Subcutaneous preadipocyte (primary cell): ENCODE measurements at places on chromosomes 4 and X. TPM values are rescaled to one million over a fixed set of nuclear protein-coding genes. Genes with fewer than 3 reads are reported as not detected.

PQBP1 gene
- 30.9 and 45.6 TPM in 2 replicates for total RNA-seq

FGD1 gene
- total RNA-seq, result 8.5 and 11.7 TPM in 2 replicates

GAGE12E gene
- total RNA-seq, result not detected in 2 replicates

SOWAHB gene
- total RNA-seq, result not detected in 2 replicates

FAM9B gene
- not detected in 2 replicates for total RNA-seq

GABRG1 gene
- total RNA-seq, result not detected in 2 replicates

PABPC4L gene
- total RNA-seq, result under 0.01 TPM in 2 replicates

RHOXF2B gene
- not detected in 2 replicates for total RNA-seq

WDFY3 gene
- 69.4 and 78.6 TPM in 2 replicates for total RNA-seq

MAP9 gene
- 8.5 and 12.5 TPM in 2 replicates for total RNA-seq

EVC2 gene
- 9.0 and 9.2 TPM in 2 replicates for total RNA-seq

LCORL gene
- 13.6 and 19.9 TPM in 2 replicates for total RNA-seq

TEX13D gene
- not detected in 2 replicates for total RNA-seq

NR0B1 gene
- 1.2 and 8.5 TPM in 2 replicates for total RNA-seq

ARHGEF38 gene
- not detected in 2 replicates for total RNA-seq

CCNA2 gene
- 55.5 and 86.6 TPM in 2 replicates for total RNA-seq

PNMA5 gene
- not detected in 2 replicates for total RNA-seq

ARR3 gene
- total RNA-seq, result not detected in 2 replicates

MAOB gene
- under 0.01 TPM in 2 replicates for total RNA-seq

PDZD4 gene
- total RNA-seq, result under 0.01 and 0.20 TPM in 2 replicates

NAT8L gene
- total RNA-seq, result under 0.01 TPM in 2 replicates

CSAG2 gene
- not detected in 2 replicates for total RNA-seq

RS1 gene
- not detected in 2 replicates for total RNA-seq

KCTD8 gene
- total RNA-seq, result 0.20 TPM in 1 of 2 replicates, not detected in the other

AMBN gene
- not detected in 2 replicates for total RNA-seq

LGI2 gene
- under 0.01 TPM in 1 of 2 replicates, not detected in the other for total RNA-seq

ZNF141 gene
- total RNA-seq, result 13.2 and 15.6 TPM in 2 replicates

ODAPH gene
- total RNA-seq, result under 0.01 TPM in 1 of 2 replicates, not detected in the other

CDKL2 gene
- 0.20 and 0.37 TPM in 2 replicates for total RNA-seq

MAGEA9B gene
- not detected in 2 replicates for total RNA-seq

FGF5 gene
- total RNA-seq, result 1.5 and 10.6 TPM in 2 replicates

CPZ gene
- 2.0 and 4.0 TPM in 2 replicates for total RNA-seq

ETDA gene
- not detected in 2 replicates for total RNA-seq

LIMCH1 gene
- 0.39 and 0.73 TPM in 2 replicates for total RNA-seq

ZNF827 gene
- 4.0 and 6.6 TPM in 2 replicates for total RNA-seq

MAGEE1 gene
- total RNA-seq, result 1.4 and 1.5 TPM in 2 replicates

HELT gene
- not detected in 2 replicates for total RNA-seq

AVPR2 gene
- not detected in 2 replicates for total RNA-seq

UGT2A1 gene
- not detected in 2 replicates for total RNA-seq

WDR13 gene
- 83.7 and 99.9 TPM in 2 replicates for total RNA-seq

RAB41 gene
- total RNA-seq, result not detected in 2 replicates

ATG4A gene
- 7.6 and 7.7 TPM in 2 replicates for total RNA-seq
